ENCODE measurements at places on chromosomes 16 and 17.

- no peak for DNase-seq
Measured at GRCh38 chr16:48395375-48395774, 10.2 kb upstream of the SIAH1 start.

- DNase-seq, result no peak
Measured at GRCh38 chr16:59179446-59180082, 445.4 kb upstream of the GOT2 start.

DNA sequence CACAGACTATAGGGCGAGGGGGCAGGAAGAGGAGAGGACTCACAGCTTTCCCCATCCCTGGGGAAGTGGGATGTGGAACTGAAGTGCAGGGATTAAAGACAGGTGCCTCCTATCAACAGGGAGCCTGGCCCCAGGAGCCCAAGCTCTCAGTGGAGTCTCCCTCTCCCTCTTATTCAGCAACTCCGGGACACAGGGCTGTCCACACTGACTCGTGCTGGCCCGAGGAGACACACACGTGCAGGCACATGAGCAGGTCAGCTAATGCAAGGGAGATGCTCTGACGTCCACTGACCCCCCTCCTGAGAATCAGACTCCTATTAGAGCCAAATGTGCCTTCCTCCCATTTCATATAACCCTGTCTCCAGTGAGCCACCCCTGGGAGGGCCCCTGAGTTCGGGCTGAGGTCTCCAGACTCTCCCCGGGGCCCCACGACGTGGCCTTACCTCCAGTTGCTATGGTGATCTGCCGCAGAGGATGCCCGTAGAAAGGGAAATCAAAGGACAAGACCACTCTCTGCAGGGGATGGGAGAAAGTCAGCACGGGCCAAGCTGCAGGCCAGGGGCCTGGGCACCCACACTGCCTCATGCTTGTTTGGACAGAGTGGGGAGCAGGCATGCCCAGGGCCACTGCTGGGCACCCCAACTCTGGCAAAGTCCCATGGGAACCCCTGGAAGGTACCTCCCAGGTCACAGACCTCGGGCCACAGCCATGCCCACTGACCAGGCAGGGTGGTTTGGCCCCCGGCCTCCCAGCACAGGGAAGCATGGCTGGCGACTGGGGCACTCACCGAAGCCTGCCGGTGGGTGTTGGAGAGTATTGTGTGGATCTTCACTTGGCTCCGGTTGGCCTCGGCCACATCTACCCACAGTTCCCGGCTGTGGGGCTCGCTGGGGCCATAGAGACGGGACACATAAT, 42.7 kb downstream of the PLXDC1 start:
- DNase-seq, result no peak

- DNase-seq, result no peak
Measured at GRCh38 chr16:23398987-23399805, 53.8 kb downstream of the COG7 start.

- DNase-seq, result no peak
Measured at GRCh38 chr17:48463526-48463925, 33.5 kb upstream of the SKAP1 start.

DNA sequence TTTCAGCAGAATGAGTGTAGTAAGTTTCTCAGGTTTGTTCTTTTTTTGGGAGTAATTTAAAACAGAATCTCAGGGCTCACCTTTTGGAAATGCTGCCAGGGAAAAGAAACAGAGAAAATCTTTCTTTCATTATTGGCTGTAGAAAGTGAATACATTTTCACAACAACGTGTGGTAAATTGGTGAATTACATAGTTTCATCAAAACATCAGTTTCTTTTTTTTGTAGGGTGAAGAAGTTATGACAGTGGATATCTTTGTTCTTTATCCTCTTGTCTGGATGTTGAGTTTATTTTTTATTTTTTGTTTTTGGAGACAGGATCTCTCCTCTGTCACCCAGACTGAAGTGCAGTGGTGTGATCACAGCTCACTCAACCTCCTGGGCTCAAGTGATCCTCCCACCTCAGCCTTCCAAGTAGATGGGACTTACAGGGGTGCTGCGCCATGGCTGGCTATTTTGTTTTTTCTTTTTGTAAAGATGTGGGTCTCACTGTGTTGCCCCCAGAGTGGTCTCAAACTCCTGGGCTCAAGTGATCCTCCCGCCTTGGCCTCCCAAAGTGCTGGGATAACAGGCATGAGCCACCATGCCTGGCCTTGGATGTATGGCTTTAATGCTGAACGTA, 2.4 kb downstream of the ZNF267 start:
- DNase-seq, result no peak

DNA sequence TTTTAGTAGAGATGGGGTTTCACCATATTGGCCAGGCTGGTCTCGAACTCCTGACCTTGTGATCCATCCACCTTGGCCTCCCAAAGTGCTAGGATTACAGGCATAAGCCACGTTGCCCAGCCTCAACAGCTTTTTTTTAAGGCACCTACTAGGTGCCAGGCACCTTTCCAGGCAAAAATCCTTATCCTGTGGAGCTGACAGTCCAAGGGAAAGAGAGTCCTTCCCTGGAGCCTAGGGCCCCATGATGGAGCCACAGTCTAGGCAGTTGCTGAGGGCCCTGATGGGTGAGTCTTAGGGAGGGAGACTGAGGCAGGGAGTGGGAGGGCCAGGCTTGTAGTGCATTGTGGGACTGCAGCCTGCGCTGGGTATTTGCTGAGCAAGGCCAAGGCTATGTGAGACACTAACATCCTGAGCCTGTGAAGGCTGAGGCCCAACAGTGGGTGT, 79.6 kb upstream of the TOB1 start:
- no peak for DNase-seq

- no peak for DNase-seq
Measured at GRCh38 chr17:18361837-18362697, 1.3 kb downstream of the SHMT1 start.

DNA sequence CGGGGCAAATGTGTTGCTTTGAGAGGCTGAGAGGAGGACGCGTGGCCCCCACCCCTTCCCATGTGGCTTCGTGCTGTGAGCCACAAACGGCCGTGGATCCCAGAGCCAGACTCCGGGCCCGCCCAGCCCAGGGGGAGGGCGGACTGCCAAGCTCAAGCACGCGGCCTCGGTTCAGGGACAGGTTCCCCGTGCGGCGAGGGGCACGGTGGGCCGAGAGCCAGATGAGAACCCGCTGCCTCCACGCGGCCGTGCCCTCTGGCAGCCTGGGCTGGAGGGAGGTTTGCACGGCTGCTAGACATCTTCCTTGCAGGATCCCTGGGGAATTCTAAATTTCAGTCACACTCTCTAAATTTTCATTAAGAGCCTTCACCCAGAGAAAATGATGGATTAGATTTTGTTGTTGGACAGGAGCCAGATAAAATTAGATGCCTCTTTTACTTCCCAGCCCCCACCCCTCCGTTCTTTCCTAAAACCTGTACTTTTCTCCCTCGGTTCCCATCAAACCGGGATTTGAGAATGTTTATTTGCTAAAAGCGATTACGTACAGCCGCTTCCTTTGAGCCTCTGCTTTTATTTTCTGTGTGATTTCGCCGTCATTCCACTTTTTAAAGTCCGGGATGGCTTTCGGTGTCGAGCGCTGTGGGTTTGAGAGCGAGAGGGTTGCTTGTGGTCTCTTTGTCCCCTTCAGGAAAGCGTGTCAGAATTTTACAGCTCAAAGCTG, 25.0 kb upstream of the GNG13 start:
- DNase-seq, result no peak

GRCh38 chr16:502179-502943, 25.2 kb upstream of the CAPN15 start:
- DNase-seq, result no peak

DNA sequence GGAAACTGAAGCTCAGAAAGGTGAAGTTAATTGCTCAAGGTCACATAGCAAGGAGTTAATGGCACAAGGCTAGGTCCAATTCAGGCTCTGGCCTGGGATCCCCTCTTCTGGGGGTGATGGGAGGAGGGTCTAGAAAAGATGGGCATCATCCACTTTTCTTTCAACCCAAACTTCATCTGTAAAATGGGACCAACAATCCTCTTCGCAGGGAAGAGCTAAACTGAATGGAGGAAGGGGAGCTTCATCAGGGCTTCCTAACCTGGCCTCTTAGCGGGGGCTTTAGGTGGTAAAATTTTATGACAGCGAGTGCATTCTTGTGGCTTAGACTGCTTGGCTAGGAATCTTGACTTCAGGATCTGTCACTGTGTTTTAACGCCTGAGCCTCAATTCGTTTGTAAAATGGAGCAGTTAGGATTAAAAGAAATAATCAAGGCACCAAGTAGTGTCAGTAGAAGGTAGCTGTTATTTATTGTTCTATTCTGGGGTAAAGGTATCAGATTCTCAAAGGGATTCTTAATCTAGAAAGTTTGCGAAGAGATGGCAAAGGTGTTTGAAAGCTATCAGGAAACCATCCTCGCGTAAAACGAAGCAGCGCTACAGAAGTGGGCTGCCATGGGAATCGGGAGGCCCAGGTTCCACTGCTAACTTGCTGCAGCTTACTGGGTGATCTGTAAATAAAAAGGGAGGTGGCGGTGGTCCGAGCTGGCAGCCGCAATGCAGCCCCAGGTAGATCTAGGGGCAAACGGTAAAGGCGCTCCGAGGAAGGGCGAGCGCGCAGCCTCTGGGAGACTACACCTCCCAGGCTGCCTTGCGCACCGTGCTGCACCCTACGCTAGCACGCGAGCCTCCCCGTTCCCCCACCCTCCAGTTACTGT, 1.5 kb upstream of the SRCAP start:
- DNase-seq, result no peak

GRCh38 chr17:29710520-29710884, 87.8 kb upstream of the CORO6 start:
- no peak for DNase-seq

DNA sequence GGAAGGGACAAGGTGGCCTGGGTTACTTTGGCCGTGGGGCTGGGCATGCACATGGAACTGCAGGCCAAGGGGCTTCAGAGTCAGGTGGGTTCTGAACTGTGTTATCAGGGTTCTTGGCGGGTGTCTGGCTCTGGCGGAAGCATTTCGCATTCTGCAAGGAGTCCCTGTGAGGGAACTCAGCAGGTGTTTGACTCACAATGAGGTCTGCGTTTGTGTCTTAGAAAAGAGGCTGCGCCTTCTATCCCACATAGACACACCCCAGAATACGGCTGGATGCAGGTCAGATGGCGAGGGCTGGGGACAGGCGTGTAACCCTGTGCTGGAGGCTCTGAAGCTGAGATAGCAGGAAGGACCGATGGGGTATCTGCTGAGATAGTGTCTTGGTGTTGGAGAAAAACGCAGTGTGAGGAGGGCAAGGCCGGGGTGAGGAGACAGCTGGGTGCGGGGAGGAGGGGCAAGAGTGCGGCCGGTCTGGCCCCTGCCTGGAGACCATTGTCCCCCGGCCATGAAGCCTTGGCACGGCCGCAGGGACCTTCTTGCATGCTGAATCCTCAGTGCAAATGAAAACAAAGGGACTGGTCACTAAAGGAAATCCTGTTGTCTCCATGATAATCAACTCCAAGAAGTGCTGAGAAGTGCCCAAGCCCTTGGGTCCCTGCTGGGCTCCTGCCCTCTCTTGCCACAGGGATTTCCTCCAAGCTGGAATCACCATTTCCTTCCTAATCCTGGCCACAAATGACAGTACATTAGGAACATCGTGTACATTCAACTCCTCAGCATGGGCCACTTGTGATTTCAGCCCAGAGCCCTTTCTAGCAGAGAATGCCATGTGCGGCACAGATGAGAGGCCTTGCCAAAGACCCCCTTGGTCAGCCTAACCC, 22.8 kb upstream of the MTSS2 start:
- no peak for DNase-seq

GRCh38 chr16:57069053-57069452, 23.3 kb upstream of the CPNE2 start:
- no peak for DNase-seq

DNA sequence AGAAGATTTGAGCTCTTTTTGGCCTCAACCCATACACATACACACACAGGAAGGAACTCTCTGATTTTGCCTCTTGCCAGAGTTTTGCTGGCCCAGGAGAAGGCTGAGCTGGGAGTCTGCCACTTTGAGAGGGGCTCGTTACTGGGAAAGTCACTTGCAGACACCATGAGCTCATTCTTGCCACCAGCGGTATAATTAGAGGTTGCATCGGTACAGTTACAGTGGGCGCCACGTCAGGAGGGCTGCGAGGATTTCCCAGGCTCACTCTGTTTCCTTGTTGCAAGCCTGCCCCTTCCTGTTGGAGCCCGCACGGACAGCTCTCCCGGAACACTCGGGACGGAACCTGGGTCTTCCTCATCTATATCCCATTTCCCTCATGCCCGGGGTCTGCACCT, 3.1 kb upstream of the SDK2 start:
- no peak for DNase-seq

DNA sequence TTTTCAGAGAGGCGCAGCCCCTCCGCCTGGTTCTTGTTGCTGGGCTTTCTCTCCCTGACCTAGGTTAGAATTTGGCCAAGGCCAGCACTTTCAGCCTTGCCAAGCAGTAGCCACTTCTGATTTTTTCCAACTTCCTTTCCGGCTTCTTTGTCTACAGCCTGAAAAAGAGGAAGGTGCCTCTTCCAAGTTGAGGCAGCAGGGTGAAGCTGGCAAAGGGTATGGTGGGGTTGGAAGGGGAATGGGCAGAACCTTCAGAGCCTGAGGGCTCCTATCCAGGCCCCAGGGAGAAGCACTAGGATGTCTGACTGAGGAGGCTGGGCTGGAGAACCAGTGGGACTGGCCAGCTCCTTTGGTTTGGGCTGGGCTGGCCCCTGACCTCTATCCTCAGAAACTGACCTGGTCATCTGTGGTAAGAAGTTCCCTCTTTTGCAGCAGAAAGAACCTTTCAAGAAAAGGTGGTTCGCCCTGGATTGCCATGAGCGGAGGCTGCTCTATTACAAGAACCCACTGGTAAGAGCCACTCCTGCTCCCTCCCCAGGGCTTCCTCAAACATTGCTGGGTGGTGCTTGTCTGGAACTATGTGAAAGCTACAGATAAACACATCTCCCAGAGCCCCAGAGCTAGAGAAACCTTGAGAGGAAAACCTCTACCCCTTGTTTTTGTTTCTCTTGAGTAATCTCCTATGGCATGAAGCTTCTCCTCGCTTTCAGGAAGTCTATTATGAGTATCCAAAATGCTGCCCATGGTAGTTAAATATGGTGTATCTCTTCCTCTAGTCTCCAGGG, 16.6 kb upstream of the RNF135 start:
- DNase-seq, result no peak

DNA sequence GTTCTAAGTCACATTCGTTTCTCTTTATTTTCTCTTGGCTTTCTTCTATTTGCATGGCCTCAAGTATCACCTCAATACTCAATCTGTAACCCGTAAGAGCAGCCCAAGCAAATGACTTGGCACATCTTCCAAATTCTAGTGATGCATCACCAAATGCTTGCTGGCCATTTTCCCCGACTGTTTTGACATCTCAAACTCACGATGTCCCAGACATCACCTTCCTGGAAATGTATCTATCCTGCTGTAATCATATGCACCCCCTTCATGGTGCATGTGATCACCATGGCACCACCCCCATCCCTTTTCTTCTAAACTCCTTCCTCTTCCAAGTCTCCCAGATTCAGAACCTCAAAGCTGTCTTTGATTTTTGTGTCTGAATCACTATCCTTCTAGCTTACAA, 24.0 kb upstream of the ABCA5 start:
- DNase-seq, result no peak

GRCh38 chr16:69307091-69307490, 4.1 kb upstream of the VPS4A start:
- DNase-seq, result no peak

All from stimulated activated CD4-positive, alpha-beta T cell treated with anti-CD3 and anti-CD28 coated beads, Interleukin-4, amount 100 ng/mL, for 24 hours (primary cell).